ENCODE measurements at places on chromosomes 7 and 10.

DNA sequence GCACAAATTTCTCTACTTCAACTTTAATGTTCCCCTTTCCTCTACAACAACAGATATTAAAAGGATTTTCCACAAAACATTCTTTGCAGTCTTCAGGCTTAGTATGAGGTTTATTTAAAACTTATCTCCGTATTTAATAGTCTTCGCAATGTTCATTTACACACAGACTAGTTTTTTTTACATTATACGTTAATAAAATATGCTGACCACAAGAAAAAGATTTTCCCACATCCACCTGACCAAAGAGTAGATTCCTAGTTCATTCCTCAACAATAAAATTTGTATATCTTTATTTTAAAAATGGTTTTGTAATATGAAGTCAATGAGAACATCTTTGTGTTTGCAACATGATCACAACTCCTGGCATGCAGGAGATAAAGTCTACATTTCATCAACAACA, 42.4 kb downstream of the POT1 start:
- DNase-seq = no peak

DNA sequence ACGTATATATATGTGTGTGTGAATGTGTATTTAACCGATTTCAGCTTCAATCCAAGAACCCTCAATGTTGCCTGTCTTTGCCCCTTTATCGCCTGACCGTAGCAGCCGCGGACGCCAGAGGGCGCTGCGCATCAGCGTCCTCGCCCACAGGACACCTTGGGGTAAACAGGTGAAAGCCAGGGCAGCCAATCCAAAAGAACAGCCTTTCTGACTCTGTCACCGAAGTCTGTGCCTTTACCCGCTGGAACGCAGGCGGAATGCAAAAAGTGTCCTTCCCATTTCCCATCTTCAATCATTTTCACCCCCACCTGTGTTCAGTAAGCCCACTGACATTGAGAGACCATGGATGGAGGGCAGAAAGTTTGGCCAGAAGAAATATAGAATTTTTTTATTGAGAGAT, 3.6 kb downstream of the NXPH1 start:
- peak; percentile 51 for DNase-seq

DNA sequence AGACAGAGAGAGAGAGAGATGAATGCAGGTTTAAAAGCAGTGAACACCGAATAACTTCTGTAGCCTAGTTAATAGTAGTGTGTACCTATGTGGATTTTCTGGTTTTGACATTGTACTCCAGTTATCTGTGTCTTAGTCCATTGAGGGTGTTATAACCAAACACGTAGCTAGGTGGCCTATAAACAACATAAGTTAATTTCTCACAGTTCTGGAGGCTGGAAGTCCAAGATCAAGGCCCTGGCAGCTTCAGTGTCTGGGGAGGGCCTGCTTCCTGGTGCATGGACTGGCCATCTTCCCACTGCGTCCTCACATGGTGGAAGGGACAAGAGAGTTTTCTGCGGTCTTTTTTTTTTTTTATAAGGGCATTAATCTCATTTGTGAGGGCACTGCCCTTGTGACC, 23.5 kb downstream of the AOC1 start:
- no peak for DNase-seq

DNA sequence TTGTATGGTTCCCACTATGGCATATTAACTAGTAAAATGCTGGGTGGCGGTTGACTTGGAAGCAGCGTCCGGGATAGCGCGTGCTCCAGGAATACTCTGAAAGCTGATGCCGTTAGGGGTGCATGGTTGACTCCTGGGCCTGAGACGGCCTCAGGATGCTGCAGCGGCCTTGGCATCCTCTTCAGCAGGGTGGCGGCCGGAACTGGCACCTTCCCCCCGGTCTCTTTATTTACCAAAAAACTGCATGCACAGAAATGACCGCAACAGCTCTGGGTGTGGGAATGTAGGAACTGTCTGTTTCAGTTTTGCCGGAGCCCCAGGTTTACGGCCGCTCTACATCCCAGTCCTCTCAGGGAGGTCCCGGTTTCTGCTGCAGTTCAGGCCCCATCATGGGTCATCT, 28.8 kb downstream of the PFKP start:
- DNase-seq = no peak

DNA sequence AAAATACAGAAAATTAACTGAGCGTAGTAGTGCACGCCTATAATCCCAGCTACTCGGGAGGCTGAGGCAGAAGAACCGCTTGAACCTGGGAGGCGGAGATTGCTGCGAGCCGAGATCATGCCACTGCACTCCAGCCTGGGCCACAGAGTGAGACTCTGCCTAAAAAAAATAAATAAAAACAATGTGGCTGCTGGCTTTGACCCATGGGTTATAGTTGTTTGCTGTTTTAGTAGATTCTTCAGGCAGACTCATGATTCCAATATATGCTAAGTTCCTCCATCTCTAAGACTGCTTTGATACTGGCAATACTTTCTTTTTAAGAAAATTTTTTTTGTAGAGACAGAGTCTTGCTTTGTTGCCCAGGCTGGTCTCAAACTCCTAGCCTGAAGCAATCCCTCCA, 8.4 kb downstream of the OLAH start:
- no peak for DNase-seq

GRCh38 chr10:124259139-124259825, 159.4 kb downstream of the OAT start:
- DNase-seq = no peak

DNA sequence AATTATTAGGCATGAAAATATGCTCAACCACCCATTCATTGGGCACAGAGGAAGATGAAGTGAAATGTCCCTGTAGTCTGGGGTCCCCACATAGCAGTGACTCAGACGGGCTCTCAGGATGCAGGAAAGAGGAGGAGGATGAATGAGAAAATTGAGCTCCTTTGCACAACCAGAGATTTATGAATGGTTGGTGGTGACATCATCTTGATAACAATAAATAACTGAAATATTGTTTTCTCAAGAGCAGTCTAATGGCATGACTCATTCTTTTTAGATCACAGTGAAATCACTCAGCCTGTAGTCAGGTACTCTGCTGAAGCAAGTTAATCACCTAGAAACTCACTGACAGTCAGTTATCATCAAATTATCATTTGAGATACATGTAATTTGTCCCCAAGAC, 254.1 kb downstream of the RELN start:
- no peak for DNase-seq

Measured in NCI-H1092 (cell line).